OCI-LY7 (cell line): ENCODE measurements at places on chromosomes 11 and 22. TPM values are rescaled to one million over a fixed set of nuclear protein-coding genes. Genes with fewer than 3 reads are reported as not detected.
A peak's percentile ranks its signal among the peaks of the same experiment; 100 is the strongest.

GRCh38 chr11:109378034-109378433 is 44.0 kb upstream of the C11orf87 start:
- no peak for DNase-seq

GRCh38 chr11:133821776-133822175 is 23.5 kb downstream of the SPATA19 start:
- DNase-seq: peak; percentile 38

DNA sequence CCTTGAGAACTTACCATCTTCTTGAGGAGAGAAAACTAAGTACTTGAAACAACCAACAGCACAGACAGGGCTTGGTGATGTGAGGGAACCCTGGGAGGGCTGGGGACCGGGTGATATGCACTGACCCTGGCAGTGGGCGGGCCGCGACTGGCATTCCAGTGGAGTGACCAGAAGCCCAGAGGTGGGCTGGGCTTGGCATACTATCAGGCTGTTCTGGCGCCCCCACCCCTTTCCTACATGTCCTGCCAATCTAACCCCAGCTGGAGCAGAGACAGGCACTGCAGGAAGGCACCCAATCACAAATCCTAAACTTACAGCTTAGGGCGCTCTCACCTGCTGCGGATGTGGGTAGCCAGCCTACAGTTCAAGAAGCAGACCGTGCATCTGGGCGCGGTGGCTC is 54.0 kb upstream of the GCAT start:
- DNase-seq: no peak

The GGTLC3 gene
- not detected in 2 replicates for total RNA-seq

The CSTF3 gene
- 55.7 and 64.2 TPM in 2 replicates for total RNA-seq

DNA sequence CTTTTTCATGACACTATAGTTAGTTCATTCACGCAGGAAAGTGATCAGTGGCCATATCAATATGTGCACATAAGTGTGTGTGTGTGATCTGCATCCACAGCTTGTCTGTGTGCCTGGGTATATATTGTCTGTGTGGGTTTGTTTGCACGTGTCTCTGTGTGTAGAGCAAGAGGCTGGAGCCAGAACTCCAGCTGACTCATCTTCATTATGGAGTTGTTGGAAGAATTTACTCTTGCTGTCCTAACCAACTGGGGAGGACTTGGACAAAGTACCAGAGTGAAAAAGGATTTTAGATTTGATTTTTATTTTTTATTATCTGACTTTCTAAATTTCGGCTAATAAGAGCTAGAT is 63.9 kb downstream of the TP53I11 start:
- no peak for DNase-seq
